NCI-H1930 (cell line): ENCODE measurements at places on chromosomes 2 and 18.

DNA sequence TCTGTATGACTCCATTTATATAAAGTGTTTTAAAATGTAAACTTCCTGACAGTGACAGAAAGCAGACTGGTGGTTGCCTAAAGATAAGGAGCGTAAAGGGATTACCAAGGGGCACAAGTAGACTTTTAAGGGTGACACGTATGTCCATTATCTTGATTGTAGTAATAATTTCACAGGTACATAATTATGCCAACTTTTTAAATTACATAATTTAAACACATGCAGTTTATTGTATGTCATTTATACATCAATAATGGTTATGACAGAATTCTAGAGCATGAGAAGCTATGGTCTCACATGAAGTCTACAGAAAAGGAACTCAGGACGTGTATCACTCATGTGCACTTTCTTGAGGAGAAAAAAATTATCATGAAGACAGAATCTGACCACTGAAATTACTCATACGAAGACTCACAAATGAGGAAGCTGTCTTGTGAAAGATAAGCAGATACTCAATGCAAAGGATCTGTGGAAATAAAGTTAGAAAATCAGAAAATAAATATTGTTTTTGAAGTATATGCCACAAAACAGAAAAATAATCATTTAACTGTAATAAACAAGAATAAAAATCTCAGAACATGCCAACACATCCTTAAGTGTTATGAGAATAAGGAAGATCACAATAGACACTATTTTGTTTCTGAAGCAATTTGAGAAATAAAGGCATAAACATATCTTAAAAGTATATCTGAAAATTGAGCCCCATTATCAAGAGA, 84.4 kb downstream of the TMEM131 start:
- DNase-seq: no peak

DNA sequence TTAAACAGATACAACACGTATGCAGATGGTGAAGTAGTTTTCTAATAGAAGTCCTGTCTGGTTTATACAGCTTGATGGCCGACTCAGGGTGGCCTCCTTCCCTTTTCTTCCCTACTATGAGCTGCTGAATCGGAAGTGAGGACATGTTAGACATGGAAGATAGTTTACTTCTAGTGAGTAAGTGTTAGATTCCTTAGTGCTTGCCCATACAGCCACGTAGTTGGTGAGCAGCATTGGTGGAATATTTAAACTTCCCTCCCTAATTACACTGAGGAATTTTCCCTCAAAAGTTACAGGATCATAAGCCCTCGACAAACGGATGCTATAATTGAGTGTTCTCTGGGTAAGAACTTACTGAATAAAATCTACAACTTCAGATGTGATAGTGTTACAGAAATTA, 52.1 kb downstream of the RHBDD1 start:
- no peak for DNase-seq

DNA sequence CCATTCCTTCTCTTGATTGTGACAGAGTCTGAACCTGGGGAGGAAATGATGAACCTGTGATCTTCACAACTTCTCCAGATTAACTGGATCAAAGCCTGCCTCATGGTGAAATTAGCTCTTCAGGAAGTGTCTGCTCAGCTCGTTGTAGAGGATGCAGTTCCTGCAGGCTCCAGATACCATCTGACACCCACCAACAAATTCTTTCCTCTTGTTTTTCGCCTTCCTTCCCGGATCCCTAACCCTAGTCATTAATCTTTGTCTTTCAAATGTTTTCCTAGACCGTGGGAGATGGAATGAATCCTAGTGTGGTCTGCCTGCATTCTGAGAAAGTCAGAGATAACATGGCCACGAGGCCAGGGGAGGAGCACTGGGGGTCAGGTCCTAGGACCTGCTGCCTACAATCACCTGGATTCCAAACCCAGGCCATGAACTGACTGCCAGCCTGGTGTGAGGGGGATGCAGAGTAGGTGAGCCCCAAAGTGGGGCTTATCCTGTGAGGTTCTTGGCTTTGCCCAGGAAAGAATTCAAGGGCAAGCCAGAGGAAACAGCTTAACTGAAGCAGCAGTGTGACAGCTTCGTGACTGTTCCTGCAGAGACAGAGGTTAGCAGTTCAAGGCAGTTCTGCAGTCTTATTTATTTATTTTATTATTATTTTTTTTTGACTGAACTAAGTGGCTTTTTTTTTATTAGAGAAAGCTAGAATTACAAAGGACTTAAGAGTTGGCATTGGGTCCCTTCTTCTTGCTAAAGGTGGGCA, 67.8 kb downstream of the DIPK1C start:
- no peak for DNase-seq

GRCh38 chr2:72743481-72743880, 82.4 kb downstream of the EXOC6B start:
- DNase-seq: no peak

DNA sequence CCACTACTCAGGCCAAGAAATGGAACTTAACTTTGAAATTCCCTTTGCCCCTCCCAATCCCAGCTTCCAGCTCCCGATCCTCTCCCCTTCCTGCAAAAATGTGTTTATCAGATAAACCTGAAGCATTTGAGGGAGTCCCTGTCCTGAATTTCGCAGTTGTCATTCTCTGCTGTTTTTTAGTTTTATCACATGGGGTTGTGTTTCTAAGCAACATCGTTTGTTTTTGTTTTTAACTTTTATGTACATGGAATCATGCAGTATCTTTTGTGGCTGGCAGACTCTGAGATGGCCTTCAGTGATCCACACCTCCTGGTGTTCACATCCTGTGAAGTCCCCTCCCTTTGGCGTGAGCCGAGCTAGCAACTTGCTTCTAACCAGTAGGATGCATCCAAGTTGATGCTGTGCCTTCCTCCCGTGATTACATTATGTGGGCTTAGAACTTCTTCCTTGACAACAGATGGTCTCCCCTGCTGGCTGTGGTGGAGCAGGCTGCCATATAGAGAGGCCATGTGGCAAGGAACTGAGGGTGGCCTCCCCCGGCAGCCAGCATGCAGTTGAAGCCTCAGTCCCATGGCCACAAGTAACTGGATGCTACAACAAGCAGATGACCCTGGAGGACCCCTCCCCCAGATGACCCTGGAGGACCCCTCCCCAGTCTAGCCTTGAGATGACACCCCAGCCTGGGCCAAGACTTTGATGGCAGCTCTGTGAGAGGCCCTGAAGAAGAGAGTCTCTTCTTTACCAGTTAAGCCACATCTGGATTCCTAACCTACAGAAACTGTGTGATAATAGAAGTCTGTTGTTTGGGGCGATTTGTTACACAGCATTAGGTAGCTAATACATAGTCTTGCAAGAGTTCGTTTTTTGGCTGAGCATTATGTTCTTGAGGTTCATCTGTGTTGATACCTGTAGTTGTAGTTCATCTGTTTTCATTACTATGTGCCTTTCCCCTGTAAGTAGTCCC, 27.7 kb downstream of the SH3BP4 start:
- no peak for DNase-seq

DNA sequence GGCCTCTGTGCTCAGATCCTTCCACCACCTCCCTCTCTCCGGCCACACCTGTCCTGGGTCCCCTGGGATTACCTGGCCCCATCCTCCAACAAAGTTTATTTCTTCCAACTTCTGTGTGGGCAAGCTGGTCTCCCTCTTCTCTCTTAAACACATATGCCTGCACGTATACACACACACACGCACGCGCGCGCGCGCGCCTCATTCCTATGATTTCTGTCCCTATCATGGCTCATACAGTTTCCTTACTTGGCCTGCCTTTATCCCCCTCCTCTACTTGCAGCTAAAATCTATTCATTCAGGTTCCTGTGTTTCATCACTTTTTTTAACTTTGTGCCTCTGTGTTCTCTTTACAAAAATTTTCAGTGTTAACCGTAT, 96.4 kb downstream of the LOXHD1 start:
- no peak for DNase-seq

GRCh38 chr2:195501746-195502145, 155.3 kb upstream of the SLC39A10 start:
- DNase-seq: no peak
